A172 (cell line): ENCODE measurements at places on chromosomes 12 and 14. TPM values are rescaled to one million over a fixed set of nuclear protein-coding genes. Genes with fewer than 3 reads are reported as not detected.

Gene COCH
- 4.1 and 4.8 TPM in 2 replicates for total RNA-seq

Gene GPRC5D
- total RNA-seq, result not detected in 2 replicates

Gene RCOR1
- 11.1 and 11.4 TPM in 2 replicates for total RNA-seq

Gene GALNT8
- total RNA-seq, result not detected in 2 replicates

Gene KRT79
- total RNA-seq, result 0.26 and 0.33 TPM in 2 replicates

Gene CDK4
- 300 and 506 TPM in 2 replicates for total RNA-seq

Gene CYP46A1
- 0.12 and 0.96 TPM in 2 replicates for total RNA-seq

Gene CEBPE
- 0.96 TPM in 1 of 2 replicates, not detected in the other for total RNA-seq

Gene P2RX2
- total RNA-seq, result not detected in 2 replicates

Gene SLCO1B1
- total RNA-seq, result 0.14 and 0.81 TPM in 2 replicates

Gene FGF6
- total RNA-seq, result not detected in 2 replicates

Gene NEUROD4
- total RNA-seq, result not detected in 2 replicates

Gene MGP
- total RNA-seq, result 0.09 TPM in 1 of 2 replicates, not detected in the other

Gene PTPN6
- 0.31 and 0.48 TPM in 2 replicates for total RNA-seq

Gene PLEK2
- total RNA-seq, result 0.69 and 4.1 TPM in 2 replicates

Gene ASCL1
- total RNA-seq, result not detected in 2 replicates

Gene SLCO1B3
- 24.7 and 31.3 TPM in 2 replicates for total RNA-seq

Gene PAPLN
- total RNA-seq, result 0.57 and 0.86 TPM in 2 replicates

Gene TMED8
- total RNA-seq, result 11.1 and 11.5 TPM in 2 replicates

Gene CLEC6A
- not detected in 2 replicates for total RNA-seq

Gene SPX
- 0.07 TPM in 1 of 2 replicates, not detected in the other for total RNA-seq
